Kasumi-1 (cell line): ENCODE measurements at places on chromosomes 13 and 19.

- no peak for DNase-seq
Observed at GRCh38 chr13:100525453-100526317, 62.9 kb downstream of the GGACT start.

DNA sequence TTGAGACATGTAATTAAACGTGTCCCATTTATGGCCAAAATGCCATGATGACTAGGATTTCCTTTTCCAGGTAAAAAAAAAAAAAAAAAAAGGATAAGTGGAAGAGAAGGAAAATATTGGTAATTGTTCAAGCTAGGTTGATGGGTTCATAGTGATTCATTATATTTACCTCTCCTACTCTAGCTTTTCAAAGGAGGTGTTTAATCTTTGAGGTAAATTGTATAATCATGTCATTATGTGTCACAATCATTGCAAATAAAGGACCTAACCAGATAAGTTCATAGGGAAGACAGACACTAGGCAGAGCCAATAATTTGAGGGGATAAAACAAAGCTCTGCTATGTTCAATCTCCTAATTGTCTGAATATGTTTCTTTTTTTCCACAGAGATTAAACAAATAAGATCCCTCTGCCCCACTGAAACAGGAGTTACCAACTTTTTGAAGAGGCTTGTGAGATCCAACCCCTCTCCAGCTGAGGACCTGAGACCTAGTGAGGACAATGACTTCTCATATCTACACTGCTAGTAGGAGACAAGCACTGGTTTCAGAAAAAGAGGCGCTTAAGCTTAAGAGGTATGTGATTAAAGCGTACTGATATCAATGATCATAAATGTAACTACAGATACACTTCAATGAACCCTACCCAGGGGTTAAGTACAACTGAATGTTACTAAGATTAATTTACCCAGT lies 61.4 kb downstream of the USP12 start:
- no peak for DNase-seq

DNA sequence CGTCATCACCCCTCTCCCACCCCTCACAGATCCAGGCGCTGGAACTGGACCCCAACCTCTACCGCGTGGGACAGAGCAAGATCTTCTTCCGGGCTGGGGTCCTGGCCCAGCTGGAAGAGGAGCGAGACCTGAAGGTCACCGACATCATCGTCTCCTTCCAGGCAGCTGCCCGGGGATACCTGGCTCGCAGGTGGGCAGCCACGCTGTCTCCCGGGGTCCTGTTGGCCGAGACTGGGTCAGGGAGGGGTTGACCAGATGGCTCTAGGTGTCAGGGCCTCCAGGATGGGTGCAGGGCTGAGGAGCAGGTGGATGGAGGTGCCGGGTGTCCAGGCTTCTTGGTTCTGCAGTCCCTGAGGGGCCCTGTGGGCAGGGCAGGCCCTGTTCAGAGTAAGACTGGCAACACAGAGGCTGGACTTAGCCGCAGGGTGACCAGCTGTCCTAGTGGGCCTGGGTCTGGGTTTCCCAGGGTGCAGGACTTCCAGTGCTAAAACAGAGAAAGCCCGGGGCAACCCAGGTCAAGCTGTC lies 58.1 kb downstream of the MYH14 start:
- no peak for DNase-seq

GRCh38 chr13:97235549-97236231 lies 13.6 kb downstream of the MBNL2 start:
- DNase-seq: no peak

DNA sequence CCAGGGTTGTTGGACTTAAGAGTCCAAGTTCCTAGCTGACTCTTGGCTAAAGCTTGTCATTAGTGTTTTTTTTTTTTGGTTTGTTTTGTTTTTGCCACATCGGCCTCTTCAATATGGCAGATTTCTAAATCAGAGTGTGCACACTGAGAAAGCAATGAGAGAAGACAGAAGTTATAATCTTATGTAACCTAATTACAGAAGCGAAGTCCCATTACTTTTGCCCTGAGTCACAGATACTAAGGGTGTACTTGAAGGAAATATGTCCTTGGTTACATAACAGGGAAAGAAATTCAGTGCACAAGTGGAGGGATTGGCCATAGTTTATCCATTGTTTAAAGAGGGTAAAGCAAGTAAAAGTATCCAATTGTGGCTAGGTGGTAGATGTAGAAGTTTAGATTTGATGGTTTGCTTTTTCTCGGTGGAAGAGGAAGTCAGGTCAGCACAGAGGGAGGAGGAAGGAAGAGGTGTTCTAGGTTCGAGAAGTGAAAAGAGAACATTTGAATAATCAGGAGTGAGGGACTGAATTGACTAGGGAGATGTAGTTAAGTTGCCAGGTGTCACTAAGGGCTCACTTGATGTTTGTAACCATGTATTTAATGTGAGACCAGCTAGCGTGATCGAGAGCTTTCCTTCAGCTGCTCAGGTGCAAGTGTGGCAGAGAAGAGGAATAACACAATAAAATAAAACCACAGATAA lies 12.2 kb downstream of the GTF2F2 start:
- DNase-seq: no peak

GRCh38 chr13:29679396-29680053 lies 84.0 kb upstream of the SLC7A1 start:
- no peak for DNase-seq

GRCh38 chr19:15508035-15508710 lies at the start of gene CYP4F22:
TSS of gene CYP4F22 (plus strand) at chr19:15508525. CDS start at chr19:15525337, 16,812 bp downstream.
- no peak for DNase-seq

GRCh38 chr19:42422901-42423461 lies 4.2 kb downstream of the LIPE start:
- peak; percentile 13 for DNase-seq

DNA sequence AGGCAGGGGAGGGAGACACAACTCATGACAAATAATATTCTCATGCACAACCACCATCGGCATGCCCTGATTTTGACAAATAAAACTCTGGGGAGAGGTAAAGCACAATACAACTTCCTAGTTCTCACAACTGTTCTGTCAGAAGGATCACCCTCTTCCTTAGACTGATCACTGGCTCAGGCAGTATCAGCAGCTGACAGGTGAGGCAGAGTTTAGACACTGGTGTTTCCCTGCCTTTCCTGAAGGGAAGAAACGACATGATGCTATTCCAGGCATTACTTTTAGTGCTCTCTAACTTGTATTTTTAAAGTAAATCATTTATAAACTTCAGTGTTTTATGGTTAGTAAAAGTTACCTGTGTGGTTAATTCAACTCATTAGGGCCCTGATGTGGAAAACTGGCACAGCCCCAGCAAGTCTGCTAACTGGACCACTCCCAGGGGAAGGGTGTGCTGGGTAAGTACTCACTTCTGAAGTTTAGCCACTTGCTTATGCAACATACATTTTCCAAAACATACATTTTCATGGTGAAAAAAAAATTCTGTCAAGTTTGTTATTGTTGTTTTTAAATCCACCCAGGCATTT lies 82.8 kb downstream of the CRYL1 start:
- no peak for DNase-seq

DNA sequence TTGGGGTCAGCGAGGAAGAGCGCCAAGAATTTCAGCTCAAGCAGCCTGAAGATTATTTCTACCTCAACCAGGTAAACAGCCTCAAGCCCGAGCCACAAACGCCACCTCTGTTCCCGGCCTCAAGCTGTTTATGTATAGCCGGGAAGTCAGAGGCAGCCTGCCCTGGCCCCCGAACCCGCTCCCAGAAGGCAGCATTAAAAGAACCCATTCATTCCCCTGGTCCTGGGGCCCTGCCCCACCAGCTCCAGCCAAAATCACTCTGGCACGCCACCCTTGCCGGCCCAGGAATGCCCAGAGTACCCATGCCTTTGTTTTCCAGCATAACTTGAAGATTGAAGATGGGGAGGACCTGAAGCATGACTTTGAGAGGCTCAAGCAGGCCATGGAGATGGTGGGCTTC lies 61.2 kb upstream of the USE1 start:
- DNase-seq: no peak

DNA sequence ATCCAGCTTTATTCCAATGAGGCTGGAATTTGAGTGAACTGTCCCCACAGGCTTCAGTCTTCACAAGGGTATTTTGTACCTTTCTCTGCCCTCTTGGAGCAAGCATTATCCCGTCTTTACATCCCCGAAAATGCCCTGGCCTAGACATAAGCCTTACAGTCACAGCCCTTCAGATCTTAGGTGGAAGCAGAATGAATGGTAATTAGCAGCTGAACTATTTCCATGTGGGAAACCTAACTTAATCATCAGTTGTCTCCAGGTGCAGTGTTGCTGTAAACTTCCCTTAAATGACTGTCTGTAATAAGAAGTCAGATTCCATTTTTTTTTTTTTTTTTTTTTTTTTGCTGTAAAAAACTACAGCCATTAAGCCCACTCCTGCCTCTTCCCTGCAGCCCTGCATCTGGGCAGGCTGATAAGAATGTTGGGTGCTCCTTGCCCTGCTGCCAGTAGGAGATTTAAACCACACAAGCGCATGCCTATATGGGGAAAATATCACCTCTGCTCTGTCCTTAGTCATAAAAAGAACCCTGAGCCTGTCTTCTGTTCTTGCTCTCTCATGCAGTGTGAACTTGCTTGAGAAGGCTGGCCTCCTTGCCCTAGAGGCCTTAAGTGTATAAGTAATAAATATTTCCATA lies 426.8 kb upstream of the SLITRK5 start:
- DNase-seq: no peak

DNA sequence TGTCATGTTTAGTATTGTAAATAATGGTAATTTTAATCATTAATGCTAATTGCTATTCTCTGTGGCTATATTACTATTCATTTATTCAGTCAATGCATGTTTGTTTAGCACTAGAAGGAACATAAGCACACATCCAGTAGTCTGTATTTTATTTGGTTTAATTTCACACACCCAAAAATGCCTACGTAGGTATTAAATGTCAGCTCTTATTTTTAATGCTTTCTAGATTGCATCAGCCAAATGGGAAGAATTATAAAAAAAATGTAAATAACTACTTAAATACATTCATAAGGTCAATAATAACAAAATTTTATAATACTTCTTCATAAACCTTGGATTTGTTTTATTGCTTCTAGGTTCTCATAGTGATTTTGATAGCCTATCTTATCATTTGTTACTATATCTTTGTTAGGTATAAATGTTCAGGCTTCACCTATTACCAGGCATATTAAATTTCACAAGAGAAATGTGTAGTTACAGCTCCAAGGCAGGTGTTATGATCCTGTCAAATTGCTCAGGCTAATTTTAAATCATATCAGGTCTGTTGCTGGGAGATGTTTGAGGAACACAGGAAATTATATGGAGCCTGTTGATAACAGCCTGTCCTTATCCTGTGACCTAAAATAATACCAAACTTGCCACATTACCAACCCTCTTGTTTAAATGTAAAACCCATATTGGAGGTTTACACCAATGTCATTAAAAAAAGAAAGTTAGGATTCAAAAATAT lies 34.4 kb downstream of the ITGBL1 start:
- no peak for DNase-seq

DNA sequence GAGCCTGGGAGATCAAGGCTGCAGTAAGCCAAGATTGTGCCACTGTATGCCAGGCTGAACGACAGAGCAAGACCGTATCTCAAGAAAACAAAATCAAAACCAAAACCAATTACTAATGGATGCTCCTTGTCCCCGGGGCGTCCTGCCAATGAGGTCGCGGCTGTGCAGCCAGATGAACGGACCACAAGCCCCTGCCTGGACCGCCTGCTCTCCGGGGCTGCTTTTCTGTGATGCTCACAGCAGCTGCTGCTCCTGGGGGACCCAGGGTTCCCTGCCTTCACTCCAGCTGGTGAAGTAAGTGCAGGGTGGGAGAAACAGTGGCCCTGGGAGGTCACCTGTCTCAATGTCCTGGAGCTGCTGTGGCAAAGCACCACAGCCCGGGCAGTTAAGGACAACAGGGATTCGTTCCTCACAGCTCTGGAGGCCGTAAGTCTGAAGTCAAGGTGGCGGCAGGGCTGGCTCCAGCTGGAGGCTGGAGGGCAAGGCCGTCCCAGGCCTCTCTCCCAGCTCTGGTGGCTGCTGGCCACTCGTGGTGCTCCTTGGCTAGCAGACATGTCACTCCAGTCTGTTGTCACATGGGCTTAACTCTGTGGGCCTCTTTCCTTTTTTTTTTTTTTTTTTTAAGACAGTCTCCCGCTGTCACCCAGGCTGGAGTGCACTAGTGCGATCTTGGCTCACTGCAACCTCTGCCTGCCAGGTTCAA lies 10.1 kb downstream of the COPE start:
- DNase-seq: no peak

DNA sequence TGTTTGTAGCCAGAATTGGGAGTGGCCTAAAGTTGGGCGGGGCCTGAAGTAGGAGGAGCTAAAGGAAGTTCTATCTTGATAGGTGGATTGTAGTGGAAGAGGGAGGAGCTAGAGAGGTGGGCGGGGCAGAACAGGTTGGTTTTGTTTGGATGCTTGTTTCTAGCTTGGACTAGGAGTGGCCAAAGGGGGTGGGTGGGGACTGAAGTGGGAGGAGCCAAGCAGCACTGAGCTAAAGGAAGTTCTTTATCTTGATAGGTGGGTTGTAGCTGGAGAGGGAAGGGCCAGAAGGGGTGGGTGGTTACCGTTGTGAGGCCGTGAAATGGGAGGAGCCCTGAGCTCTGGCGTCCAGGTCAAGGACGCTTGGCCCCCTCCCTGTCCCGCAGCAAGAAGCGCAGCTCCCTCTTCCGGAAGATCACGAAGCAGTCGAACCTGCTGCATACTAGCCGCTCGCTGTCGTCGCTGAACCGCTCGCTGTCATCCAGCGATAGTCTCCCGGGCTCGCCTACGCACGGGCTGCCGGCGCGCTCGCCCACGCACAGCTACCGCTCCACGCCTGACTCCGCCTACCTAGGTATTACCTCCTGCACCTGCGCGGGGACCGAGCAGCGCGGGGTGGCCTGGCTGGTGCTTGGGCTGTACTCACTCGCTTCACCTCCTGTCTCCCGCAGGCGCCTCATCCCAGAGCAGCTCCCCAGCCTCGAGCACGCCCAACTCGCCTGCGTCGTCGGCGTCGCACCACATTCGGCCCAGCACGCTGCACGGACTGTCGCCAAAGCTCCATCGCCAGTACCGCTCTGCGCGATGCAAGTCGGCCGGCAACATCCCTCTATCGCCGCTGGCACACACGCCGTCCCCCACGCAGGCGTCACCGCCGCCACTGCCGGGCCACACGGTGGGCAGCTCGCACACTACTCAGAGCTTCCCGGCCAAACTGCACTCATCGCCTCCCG lies 8.0 kb downstream of the DNASE2 start:
- no peak for DNase-seq

DNA sequence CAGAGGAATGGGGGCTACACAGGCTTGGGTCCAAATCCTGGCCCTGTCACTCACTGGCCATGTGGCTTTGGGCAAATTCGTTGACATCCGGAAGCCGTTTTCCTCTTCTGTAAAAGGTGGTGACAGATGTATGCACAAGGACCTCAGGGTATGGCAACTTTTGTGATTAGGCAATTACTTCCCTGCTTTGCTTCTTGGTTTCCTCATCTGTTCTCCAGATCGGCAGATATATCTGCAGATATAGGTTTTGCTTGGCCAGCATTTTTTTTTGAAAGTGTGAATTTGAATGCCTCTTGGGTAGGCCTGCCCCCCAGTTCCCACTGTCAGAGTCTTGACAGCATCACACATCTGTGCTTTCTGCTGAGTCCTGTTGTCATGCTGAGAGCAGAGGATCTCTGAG lies 17.7 kb downstream of the TMEM272 start:
- DNase-seq: peak; percentile 93
